GM23248 (cell line): ENCODE measurements at places on chromosomes 2 and 18. TPM values are rescaled to one million over a fixed set of nuclear protein-coding genes. Genes with fewer than 3 reads are reported as not detected.

- peak; percentile 4 for DNase-seq
These were observed 82.4 kb downstream of the DDX1 start for GRCh38 chr2:15673919-15674636.

- DNase-seq, result no peak
These were observed 126.6 kb downstream of the ZNF532 start for GRCh38 chr18:58991167-58991798.

The ZNF892 gene
- total RNA-seq, result 1.9 and 3.0 TPM in 2 replicates

DNA sequence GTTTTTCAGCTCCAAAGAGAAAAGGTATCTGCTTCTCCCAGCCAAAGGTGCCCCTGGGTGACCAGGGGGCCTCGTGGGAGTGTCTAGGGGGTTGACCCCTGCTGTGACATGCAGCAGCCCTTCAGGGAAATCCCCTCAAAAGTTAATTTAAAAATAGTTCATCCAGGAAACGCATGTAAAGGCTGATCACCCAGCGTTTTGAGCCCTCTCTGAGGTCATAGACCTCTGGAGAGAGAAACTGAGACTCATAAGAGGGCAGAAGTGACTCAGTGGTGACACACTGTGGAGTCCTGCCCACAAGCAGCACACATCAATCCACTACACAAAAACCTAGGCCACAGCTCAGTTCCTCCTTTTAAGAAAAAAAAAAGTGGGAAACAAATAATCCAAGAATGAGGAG lies 11.9 kb downstream of the GAL3ST2 start:
- DNase-seq, result peak; percentile 26

The COL6A3 gene
- total RNA-seq, result 1,362 and 1,653 TPM in 2 replicates

The WNT10A gene
- not detected in 2 replicates for total RNA-seq

The CFAP210 gene
- total RNA-seq, result not detected in 2 replicates

DNA sequence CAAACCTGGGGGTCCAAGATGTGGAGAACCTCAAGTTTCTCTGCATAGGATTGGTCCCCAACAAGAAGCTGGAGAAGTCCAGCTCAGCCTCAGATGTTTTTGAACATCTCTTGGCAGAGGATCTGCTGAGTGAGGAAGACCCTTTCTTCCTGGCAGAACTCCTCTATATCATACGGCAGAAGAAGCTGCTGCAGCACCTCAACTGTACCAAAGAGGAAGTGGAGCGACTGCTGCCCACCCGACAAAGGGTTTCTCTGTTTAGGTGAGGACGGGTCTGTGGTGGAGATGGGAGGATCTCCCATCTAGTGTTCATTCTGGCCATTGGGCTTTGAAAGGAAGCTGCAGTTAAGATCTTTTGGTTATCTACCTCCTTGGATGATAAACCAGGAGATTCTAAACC lies 2.9 kb downstream of the CASP10 start:
- DNase-seq, result no peak

- DNase-seq, result no peak
These were observed 72.8 kb upstream of the TGFA start for GRCh38 chr2:70626254-70626990.

- DNase-seq, result no peak
These were observed 363.7 kb downstream of the SLC4A3 start for GRCh38 chr2:219991116-219991515.

DNA sequence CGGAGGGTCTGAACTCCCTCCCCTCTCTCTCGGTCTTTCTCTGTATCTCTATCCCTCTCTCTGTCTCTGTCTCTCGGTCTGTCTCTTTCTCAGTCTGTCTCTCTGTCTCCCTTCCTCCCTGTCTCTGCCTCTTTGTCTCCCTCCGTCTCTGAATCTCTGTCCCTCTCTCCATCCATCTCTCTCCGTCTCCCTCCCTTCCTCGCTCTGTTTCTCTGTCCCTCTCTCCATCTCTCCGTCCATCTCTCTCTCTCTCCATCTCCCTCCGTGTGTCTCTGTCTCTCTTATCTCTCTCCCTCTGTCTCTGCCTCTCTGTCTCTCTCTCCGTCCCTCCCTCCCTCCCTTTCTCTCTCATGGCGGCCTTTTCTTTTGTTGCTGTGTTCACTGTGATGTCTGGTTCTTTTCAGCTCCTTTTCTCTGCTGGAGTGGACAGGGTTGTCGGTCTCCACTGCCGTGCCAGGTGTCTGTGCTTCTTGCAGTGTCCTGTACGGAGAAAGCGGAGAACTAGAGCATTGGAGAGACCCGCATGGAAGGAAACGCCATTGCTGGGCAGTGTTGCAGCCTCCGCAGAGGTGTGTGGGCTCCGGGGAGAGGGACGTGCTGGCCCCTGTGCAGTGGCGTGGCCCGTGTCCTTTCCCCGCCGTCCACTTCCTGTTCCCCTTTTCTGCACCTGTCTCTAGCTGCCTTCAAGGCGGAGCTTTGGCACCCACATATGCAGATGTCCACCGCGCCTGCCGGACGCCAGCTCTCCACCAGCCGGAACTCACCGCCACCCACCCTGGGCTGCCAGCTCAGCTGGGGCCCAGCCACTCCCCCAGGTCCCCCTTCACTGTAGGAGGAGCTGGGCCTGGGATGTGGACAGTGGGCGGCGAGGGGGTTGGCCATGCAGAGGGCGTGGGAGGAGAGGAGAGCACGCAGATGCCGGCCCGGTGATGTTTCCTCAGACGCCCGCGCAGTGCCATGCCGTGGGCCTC lies 113.1 kb downstream of the NFATC1 start:
- no peak for DNase-seq

- no peak for DNase-seq
These were observed 288.8 kb upstream of the SIX3 start for GRCh38 chr2:44652701-44653100.

The TM4SF20 gene
- 14.2 and 18.7 TPM in 2 replicates for total RNA-seq

- peak; percentile 79 for DNase-seq
These were observed 529.4 kb downstream of the CCDC85A start for GRCh38 chr2:56713161-56713676.

The CAPN13 gene
- not detected in 2 replicates for total RNA-seq

- no peak for DNase-seq
These were observed 311.9 kb downstream of the CCDC178 start for GRCh38 chr18:33128581-33128980.

DNA sequence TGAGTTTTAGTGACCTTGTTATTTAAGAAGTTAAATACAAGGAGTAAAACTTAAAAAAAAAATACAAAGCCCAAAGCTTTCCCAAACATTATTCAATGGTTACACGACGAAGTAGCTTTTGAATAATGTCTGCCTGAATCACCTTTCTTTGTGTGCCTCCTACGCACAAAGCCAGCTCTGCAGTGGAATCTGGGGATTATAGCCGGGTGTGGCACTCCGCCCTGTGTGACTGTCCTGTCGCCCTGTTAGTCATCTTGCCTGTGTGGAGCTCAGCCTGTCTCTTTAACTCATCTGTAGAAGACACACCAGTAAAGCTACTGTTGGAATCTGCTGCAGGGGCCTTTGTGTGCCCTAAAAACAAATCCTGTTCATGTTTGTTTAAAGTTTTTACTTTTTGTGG lies 79.4 kb upstream of the TCF7L1 start:
- peak; percentile 94 for DNase-seq

The OR6B2 gene
- not detected in 2 replicates for total RNA-seq

- peak; percentile 46 for DNase-seq
These were observed 12.5 kb upstream of the GPR39 start for GRCh38 chr2:132404056-132404455.

- DNase-seq, result peak; percentile 77
These were observed 886.2 kb upstream of the NRXN1 start for GRCh38 chr2:51918113-51918512.

The SLC16A14 gene
- not detected in 2 replicates for total RNA-seq

The LYPD6 gene
- 3.9 TPM in 2 replicates for total RNA-seq

The TMEM169 gene
- total RNA-seq, result under 0.01 TPM in 1 of 2 replicates, not detected in the other

The ATL2 gene
- 29.3 and 38.3 TPM in 2 replicates for total RNA-seq

DNA sequence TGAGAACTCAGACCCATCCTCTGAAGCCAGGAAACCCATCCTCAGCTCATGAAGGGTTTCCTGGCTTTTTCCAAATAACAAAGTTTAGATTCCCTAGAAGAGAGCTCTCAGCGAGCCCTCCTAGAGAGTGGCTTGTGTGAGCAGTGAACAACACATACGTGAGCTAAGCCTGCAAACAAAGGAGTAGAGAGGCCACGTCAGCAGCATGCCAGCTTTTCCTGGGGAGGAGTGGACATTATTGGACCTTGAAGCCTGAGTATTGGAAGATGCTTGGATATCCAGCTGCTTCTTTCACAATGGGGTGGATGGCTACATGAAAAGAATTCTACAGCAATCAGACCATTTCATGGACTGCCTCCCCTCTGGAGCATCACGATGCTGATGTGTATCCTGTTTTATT lies 21.1 kb downstream of the KIF5C start:
- no peak for DNase-seq

DNA sequence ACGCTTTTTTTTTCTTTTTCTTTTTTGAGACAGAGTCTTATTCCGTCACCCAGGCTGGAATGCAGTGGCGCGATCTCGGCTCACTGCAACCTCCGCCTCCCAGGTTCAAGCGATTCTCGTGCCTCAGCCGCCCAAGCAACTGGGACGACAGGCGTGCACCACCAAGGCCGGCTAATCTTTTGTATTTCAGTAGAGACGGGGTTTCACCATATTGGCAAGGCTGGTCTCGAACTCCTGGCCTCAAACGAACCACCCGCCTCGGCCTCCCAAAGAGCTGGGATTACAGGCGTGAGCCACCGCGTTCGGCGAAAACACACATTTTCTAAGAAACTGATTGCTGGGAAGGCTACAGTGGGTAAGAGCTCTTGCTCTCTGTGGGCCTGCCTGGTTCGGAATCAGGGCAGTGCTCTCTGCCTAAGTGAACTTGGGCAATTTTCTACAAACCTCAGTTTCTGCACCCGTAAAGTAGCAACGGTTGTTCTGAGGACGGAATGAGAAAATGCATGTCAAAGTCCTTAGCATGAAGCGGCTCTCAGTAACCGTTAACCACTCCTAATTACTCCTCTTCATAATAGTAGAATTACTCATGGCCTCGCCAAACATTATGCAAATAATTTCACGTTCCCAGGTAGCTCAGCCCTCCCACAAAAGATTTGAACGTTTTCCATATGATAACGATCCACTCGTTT lies 1.0 kb upstream of the PMAIP1 start:
- no peak for DNase-seq

The CHRNG gene
- not detected in 2 replicates for total RNA-seq

The RFTN2 gene
- 1.6 and 2.1 TPM in 2 replicates for total RNA-seq

The SCYGR4 gene
- total RNA-seq, result not detected in 2 replicates

GRCh38 chr18:24369426-24369825 lies 28.2 kb downstream of the OSBPL1A start:
- peak; percentile 3 for DNase-seq

DNA sequence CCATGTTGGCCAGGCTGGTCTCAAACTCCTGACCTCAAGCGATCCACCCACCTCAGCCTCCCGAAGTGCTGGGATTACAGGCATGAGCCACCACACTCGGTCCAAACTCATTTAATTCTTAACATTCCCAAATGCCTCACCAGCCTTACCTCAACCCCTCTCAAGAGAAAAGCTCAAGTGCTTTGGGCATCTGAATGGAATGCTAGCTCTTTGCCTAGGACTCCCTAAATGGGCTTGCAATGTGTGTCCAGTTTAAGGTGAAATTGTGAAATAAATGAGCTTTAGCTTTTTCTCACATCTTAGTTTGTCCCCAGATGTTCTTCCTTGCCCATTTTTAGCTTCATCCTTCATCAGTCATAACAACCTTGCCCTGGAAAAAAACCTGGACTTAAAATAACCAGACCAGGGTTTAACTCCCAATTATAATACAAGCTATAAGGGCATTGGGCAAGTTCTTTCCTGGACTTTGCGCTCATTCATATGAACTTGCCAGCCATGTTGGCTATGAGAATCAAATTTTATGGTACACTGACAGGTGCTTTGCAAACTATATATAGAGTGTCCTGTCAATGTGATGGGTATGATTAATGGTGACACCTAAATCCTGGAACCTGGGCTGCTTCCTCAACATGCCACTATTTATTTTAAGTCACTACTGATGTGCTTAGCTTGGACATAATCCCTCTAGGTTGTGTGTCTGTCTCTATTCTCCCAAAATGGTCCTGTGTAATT lies 95.1 kb upstream of the SERPINE2 start:
- peak; percentile 48 for DNase-seq

The FOXI3 gene
- not detected in 2 replicates for total RNA-seq

GRCh38 chr2:58293056-58293455 lies 51.9 kb upstream of the FANCL start:
- DNase-seq, result no peak

DNA sequence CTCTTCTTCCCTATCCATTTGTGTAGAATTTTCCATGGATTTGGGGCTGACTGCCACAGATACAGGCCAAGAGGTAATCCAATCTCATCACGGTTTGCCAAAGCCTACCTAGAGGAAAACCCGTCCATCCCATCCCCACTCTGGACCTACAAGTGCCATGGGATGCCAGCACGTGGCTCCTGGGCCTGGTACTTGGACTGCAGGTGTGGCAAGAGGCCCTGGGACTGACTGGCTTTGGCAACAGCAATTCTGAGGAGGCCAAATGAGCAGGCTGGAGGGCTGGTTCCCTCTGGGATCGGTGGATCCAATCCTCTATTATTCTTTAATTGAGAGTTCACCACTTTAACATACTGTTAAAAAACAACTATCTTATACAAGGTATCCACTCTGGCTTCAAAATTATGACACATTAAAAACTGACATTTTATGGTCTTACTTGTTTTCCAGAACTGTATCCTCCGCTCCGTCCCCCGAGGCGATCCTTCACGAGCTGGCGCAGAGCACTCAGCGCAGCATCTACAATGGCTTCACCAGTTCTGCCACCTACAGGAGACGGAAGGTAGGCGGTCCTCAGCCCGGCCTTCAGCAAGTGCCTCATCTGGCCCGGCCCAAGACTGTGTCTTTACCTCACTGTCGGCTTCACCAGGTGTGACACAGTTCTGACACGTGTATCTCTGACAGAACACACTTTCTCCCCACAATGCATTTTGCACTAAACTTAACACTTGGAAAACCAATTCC lies 19.8 kb downstream of the PDIA6 start:
- no peak for DNase-seq

DNA sequence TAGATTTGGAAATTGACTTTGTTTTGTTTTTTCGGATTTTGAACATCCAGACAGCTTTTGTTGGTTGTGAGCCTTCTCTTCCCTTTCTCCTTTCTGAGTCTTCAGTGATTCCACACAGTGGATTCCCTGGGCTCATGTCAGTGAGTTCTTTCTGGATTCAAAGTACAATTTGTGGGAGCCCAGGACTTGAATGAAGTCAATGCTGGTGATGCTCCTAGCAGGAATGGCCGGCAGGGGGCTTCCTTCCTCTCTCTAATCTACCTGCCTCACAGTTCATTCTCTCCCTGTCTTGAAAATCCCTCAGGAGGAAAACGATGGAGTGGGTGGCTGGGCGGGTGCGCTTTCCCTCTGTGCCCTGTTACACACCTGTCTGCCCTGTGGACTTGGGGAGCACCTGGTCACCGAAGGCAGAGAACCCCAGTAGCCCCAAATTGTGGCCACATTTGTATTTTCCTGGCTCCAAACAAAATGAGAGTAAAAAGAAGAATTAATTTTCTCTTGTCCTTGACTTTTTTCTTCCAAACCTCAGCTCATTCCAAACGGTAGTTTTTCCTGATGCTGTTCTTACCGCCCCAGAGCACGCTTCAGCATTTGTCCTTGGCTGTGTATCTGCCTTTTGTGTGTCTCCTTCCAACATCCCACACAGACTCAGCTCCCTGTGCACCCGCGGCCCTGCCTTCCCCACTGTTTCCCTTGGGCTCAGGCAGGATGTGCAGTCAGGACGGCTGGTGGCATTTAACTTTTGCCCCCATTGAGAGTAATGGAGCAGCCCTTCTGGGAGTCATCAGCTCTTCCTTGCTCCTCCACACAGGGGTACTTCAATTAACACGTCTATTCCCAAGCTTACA lies 86.6 kb downstream of the MARCO start:
- DNase-seq, result peak; percentile 50

The CDH7 gene
- not detected in 2 replicates for total RNA-seq

GRCh38 chr18:31498574-31499524 lies 872 bp downstream of the DSG2 start:
- DNase-seq, result no peak

The TTN gene
- not detected in 2 replicates for total RNA-seq
